Calu3 (cell line): ENCODE measurements at places on chromosomes 7 and 10.

DNA sequence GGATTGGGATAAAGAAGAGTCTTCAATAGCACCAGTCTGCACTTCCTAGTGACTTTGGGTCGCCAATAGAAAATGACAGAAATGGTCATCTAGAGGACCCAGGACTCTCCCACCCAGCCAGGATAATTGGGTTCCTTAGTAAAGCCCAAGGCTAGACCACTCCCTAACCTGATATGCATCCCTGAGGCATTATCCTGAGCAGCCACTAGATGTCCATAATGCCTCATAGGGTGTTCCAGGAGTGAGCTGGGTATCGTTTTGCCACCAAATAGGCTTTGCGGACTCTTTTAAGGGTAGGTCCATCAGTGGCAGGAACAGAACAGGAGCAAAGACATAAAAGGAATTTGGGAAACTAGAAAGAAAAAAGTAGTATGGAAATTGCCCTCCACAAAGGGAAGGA, 4.5 kb upstream of the LRRC4 start:
- peak; percentile 16 for DNase-seq

DNA sequence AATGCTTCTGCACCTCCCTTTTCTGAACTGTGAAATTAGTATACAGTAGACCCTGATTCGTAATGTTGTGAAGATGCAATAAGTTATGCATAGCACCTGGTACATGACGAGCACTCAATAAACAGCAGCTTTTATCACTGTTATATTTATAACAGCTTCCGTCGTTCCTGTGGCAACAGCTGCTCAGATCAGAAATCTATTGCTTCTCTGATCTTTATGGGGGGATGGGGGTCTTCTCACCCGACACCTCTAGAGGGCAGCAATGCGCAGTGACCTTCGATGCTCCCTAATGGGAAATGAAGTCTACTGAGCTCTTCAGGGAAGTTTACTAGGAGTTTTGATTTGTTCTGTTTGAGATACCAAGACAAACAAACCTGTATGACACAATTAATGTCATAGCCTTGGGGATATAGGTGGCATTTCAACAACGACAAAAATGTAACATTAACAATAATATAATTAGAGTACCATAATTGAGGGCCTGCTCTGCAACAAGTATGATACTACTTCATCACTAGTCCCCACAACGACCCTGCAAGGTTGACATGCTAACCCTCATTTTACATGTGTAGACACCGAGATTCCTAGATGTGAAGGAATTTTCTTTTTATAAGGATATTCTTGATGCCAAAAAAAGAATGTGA, 289.6 kb downstream of the SFMBT2 start:
- peak; percentile 61 for DNase-seq

- DNase-seq, result no peak
Observed at GRCh38 chr7:131540491-131541162, 15.8 kb downstream of the PODXL start.

- DNase-seq, result no peak
Observed at GRCh38 chr7:82677493-82677892, 233.9 kb upstream of the CACNA2D1 start.

DNA sequence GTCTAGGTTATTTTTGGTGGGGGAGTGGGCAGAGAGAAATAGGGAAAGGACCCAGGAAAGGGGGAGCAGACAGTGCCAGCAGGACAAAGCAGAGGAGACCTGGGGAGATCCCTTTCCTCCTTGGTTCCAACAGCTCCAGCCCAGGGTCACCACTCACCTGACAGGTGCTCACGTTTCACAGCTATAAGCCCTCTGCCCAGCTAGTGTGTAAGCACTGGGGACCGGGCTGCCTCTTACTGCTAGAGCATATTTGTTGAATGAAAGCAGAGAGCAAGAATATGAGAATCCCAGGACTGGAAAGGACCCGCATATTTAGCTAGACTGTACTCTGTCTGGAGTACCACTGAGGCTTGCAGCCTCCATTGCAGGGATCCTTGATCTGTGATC, 6.7 kb downstream of the ZCCHC24 start:
- DNase-seq, result no peak

- peak; percentile 49 for DNase-seq
Observed at GRCh38 chr10:33136271-33136670, 178.2 kb upstream of the ITGB1 start.

DNA sequence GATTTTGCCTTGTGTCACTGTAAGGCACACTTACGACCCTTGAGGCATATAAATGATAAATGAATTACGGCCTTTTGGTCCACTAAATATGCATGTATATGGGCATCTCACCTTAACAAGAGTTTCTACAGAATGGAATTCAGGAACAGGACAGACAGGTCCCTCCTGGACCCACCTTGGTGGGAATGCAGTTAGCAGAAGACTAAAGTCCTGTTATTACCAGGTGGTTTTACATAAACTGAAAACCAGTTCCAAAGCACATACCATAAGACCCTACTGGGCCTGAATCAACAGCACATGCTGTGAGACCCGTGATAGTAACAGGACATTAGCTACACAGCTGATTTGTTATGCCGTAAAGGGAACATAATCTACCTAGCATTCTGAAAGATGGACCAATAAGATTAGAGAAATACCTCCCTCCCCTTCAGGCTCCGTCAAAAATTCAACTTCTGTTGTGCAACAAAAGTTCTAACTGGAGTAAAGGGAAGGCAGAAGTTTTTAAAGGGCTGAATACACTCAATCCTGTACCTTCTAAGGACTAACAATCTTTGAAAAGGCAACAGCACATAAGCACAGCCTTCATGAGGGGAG, 24.0 kb downstream of the LAMB1 start:
- no peak for DNase-seq

DNA sequence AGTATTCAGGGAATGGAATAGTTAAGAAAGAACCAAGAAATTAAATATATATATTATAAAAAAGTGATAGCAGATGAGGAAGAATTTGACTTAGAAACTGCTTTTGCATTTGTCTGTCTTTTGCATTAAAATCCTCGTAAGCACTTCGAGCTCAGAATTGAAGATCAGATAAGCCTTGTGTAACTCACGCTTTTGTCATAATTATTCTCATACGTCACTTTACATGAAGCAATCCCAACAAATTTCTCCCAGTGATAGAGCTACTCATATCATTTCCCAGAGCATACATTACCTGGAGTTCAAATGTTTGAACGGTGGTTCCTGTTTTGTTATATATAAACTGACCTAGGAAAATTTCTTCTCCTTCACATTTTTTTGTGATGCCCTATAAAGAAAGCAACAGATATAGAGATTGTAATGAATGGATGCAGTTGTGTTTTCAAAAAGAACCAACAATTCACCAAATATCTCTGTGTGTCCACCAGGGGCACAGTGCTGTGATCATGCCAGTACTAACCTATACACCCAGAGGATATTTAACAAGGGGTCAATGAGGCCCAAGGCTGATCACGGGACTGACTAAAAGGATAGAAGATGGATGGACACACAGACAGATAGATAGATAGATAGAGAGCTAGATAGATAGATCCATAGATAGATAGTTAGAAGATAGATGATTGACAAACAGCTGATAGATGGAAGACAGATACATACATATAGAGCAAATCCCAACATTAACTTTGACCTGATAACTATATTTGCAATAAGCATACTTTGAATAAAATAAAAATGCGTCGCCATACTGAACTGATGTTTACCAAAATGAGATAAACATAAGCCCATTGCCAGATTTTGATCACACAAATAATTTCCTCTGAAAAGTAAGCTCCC, 9.3 kb upstream of the HUS1 start:
- peak; percentile 42 for DNase-seq

DNA sequence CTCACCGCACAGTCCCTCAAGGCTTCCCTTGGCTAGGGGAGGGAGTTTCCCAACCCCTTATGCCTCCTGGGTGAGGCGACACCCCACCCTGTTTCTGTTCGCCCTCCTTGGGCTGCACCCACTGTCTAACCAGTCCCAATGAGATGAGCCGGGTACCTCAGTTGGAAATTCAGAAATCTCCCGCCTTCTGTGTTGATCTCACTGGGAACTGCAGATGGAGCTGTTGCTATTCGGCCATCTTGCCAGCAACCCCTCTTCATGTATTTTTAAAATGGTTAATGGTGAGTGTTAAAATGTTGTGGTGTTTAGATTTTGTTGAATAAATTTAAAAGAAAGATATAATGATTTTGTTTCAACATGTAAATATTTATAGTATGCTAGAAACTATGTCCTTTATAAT, 22.0 kb downstream of the UMAD1 start:
- DNase-seq, result no peak

GRCh38 chr10:7302392-7302906, 108.4 kb downstream of the SFMBT2 start:
- no peak for DNase-seq

- DNase-seq, result no peak
Observed at GRCh38 chr10:50322077-50322476, 70.8 kb upstream of the ASAH2 start.

GRCh38 chr7:79352323-79352722, 101.1 kb downstream of the MAGI2 start:
- DNase-seq, result no peak

DNA sequence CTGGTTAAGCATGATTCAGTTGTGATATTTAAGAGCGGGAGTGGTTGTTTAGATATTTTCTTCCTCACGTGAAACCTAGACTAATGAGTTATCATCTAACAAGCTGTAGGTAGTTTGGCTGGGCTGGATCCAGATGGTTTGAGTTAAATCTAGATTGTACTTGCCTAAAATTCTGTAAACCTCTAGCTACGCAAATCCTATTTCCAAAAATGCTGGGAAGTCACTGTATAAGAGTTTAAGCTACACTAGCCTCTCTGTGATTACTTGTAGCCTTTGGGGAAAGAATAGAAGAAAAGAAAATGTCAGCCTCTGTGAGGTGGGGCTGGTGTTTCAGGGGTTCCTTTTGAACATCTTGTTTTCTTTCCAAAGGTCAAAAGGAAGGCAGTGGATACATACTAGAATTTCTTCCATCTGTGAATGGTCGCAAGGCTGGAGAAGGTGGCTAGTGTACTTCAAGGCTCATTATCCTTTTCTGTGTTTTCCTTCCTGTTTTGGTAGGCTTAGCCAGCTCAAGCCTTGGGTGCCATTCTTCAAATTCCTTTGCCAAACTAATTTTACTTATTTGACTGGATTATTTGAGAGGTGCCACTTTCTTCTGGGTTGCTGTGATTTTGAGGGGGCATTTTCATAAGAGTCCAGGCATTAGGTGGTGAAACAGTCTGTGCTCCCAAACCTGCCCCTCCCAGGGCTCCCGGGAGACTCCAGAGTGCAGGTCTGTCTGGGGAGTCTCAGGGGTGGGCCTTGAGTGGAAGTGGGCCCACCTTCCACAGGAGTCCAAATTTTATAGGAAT, 5.2 kb upstream of the EN2 start:
- DNase-seq, result no peak

DNA sequence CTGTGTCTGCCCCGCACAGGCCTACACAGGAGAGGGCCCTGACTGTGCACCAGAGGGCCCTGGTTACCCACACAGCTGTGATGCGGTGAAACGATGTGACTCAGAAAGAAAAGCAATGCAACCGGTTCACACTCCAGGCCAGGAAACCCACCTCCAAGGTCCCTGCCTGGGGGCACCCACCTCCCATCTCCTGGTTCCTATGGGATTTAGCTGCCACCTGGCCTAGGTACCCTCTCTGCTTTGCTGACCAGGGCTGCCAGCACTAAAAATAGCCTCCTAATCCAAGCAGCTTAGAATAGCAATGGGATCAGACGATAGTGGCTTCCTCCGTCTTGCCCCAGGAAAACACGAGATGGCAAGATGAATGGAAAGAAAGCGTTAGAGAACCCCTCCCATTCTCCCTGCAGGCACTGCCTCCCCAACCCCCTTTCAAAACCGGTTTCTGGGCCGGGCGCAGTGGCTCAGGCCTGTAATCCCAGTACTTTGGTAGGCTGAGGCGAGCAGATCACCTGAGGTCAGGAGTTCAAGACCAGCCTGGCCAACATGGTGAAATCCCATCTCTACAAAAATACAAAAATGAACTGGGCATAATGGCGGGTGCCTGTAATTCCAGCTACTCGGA, 12.4 kb downstream of the RBP3 start:
- no peak for DNase-seq

GRCh38 chr10:47154762-47155161, 145.2 kb upstream of the GDF10 start:
- DNase-seq, result no peak

DNA sequence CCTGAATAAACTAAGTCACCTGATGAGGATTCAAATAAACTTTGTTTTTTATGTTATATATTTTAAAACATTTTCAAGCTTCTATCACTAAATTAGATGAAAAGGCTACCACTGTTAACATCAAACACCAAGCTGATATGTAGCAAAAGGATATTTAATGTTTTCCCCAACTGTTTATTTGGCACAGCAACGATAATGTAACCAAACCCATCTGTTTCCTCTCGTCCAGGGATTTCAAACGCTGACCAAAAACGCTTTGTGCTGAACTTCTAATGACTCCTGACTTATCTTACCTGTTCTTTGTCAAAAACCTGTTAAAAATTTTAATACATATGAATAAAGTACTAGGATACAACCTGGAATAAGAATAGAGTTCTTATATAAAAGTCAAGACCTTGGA, 30.5 kb downstream of the DCLRE1A start:
- DNase-seq, result no peak

GRCh38 chr10:58462863-58463507, 49.7 kb upstream of the BICC1 start:
- no peak for DNase-seq

DNA sequence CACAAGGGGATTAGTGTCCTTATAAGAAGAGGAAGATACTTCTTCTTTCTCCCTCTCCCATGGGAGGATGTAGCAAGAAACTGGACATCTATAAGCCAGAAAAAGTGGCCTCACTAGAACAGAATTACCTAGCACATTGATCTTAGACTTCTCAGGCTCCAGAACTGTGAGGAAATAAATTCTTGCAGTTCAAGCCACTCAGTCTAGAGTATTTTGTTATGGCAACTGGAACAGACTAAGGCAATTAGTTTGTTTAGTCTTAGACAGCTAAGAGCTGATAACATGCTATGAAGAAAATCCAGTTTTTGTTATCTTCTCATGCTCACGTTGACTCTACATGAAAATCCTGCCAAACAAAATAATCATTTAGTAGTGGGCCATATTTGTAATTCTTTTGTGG, 627.6 kb upstream of the PHF14 start:
- DNase-seq, result no peak

- no peak for DNase-seq
Observed at GRCh38 chr10:47190301-47190700, 109.7 kb upstream of the GDF10 start.

DNA sequence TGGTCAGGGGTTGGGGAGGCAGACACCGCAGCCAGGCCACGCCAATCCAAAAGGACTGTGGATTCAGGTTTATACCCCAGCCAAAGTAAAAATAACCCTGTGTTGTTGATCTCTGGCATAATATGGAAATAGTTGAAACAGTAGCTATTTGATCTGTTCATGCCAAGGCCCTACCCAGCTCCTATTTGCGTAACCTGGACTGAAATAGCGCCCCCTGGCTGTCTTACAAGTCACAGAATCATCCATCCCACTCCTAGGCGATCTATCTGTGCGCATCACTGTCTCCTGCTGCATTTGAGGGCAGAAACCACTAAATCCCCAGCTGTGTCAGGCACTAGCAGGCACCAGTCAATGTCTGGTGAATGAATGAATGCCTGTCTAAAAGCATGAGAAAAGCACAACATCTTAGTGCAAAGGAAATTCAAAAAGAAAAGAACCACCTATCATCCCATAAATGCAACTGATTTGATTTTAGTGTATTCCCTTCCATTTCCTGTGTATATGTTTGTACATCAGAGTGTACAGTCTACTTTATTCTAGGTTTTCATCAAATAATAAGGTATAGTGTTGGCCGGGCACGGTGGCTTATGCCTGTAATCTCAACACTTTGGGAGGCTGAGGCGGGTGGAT, 160.0 kb downstream of the SLIT1 start:
- DNase-seq, result peak; percentile 25

GRCh38 chr7:55533050-55533728, 39.1 kb downstream of the VOPP1 start:
- DNase-seq, result no peak
